ENCODE measurements at places on chromosomes 12 and 14. TPM values are rescaled to one million over a fixed set of nuclear protein-coding genes. Genes with fewer than 3 reads are reported as not detected.

The DIO2 gene
- total RNA-seq: not detected

The DAO gene
- total RNA-seq: not detected

The KRT2 gene
- not detected for total RNA-seq

The TUNAR gene
- total RNA-seq: 0.06 TPM

The GALNT9 gene
- not detected for total RNA-seq

The NXPH4 gene
- not detected for total RNA-seq

The MLXIP gene
- 18.5 TPM for total RNA-seq

The C1S gene
- 1.3 TPM for total RNA-seq

The AMDHD1 gene
- total RNA-seq: not detected

The ZC2HC1C gene
- 1.9 TPM for total RNA-seq

The TAC3 gene
- not detected for total RNA-seq

The TPH2 gene
- not detected for total RNA-seq

The KRT73 gene
- not detected for total RNA-seq

The GLIPR1L1 gene
- total RNA-seq: not detected
